ENCODE measurements at places on chromosomes 3 and 15.

- DNase-seq: no peak
Observed at GRCh38 chr3:12935023-12935860, 93.9 kb upstream of the RPL32 start.

GRCh38 chr3:112351036-112351435 lies 18.1 kb downstream of the CD200 start:
- DNase-seq: no peak

GRCh38 chr3:132034097-132034485 lies 723 bp downstream of the CPNE4 start:
- no peak for DNase-seq

DNA sequence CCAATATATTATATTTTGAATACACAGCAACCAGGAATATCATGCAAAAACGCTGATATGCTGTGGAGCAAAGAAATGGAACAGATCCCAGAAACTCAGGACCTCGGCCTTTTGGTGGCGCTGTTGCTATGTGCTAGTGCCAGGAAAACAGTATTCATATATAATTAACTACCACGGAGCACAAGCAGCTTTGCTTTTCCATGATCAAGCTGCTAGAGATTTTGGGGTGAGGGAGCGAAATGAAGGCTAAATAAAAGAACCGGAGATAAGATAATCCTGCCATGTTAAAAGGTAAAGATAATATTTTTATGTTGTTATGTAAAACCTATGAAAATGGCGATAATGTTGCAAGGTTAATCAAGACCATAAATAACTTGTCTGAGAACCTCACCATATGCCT lies 157.7 kb upstream of the FAM3D start:
- DNase-seq: peak; percentile 74

DNA sequence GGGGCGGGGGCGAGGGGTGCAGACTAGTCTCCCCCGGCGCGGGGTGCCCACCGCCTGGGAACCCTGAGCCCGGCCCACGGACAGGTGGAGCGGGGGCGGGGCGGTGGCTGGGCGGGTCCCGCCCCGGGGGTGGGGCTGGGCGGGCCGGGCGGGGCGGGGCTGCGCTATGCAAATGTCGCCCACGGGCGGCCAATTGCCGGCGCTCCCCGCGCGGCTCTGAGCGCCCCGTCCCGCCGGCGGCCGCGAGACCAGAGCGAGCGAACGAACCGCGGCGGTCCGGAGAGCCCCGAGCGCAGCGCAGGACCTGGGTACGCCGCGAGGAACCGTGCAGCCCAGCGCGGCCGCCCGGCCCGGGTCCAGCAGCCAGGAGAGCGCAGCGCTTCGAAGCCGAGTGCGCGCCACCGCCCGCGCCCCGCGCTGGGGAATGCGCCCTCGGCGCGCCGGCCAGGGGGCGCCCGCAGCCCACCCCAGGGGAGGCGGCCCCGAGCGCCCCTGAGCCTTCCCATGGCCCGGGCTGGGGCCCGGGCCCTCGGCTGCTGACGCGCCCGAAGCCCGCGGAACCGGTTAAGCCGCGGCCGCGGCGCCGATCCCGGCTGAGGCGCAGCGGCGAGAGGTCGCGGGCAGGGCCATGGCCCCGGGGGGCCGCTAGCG lies at the start of gene SEMA3F:
Gene SEMA3F, plus strand, starts transcription at position 485 of the 651 bp plus-strand sequence. CDS start 4,299 bp downstream, outside the sequence.
- DNase-seq: no peak

GRCh38 chr3:142601713-142602112 lies 5.5 kb downstream of the PLS1 start:
- DNase-seq: no peak

GRCh38 chr3:23835802-23836201 lies 30.0 kb downstream of the UBE2E1 start:
- no peak for DNase-seq

DNA sequence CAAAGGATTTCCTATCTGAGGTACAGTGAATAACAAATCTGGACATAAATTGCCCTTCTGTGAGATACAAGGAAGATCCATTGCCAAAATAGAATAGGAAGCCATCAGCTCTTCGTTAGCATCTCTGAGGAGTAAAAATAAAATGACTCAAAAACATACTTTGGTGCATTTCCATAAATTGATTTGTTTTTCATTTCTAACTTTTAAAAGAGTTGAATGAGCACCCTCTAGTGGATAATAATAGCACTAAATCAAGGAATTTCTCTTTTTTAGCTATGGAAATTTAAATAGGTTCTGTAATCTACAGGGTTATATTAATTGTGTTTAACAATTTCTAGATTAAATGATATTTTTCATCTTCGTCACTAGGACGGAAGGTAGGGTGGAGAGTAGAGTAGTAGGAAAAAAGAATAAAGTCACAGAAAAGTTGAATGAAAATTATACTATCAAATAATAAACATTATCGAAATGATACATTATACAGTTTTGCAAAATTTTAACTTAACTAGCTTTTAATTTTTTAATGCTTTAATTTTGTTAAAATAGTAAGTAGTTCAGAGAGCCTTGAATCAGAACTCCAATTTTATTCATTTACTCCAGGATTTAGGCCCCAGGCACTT lies 6.4 kb downstream of the NSUN3 start:
- DNase-seq: no peak

GRCh38 chr3:58784888-58785287 lies 118.3 kb upstream of the FAM3D start:
- no peak for DNase-seq

GRCh38 chr15:101213147-101213546 lies 38.7 kb downstream of the CHSY1 start:
- no peak for DNase-seq

- no peak for DNase-seq
Observed at GRCh38 chr3:56342475-56342874, 125.8 kb downstream of the ERC2 start.

GRCh38 chr15:38991701-38992100 lies 427.1 kb upstream of the RASGRP1 start:
- no peak for DNase-seq

GRCh38 chr3:23668430-23668904 lies 137.3 kb upstream of the UBE2E1 start:
- DNase-seq: no peak

DNA sequence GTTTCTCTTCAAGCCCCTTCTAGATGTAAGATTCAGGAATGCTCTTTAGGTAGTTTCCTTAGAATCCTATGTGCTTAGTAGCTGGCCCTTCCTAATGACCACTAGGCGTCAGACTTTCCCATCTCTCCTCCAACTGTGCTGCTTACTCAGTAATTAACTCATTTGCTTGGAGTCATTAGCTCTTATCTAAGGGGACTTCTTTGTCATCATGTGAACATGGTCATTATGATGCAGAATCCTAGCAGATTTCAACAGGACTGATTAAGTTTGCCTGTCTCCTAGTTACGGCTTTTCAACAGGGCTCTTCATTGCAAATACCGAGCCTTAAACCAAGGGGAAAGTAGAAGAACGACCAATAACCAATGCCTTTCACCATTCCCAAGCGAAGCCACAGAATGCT lies 46.4 kb downstream of the GJD2 start:
- DNase-seq: no peak

GRCh38 chr3:165463531-165463930 lies 267.3 kb upstream of the SLITRK3 start:
- DNase-seq: no peak

DNA sequence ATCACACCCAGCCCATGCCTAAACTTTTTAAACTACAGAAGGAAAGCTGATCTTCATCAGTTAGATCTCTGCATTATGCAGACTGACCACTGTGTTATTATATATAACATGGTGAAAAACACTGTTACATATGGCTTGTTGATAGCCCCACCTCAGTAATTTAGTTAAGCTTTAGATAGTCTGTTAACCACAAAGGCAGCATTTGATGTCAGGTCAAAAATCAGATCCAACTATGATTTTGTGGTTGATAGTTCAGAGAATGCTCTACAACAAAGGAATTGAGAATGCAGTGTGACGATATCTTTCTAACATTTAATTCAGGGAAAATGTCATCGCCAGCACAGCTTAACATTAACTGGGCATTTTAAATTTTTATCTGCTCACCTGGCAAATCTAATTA lies 37.7 kb upstream of the LMOD3 start:
- DNase-seq: no peak

- no peak for DNase-seq
Observed at GRCh38 chr15:25875566-25875965, 12.4 kb upstream of the ATP10A start.

DNA sequence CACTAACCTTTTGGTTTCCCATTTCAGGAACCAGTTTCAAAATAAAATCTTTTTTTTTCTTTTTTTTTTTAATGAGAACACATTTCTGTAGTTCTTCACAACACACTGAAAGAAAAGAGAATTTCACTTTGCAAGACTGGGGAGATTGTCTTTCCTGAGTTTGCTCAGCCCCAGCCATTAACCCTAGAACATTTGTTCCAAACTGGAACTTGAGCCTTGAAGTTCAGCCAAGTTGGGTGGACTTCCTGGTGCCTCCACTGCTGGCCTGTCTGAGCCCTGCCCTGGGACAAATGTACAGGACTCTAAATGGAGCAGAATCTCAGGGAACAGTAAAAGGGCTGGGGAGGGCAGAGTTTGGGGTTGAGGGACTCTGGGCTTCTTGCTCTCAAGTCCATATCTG lies 196.4 kb upstream of the LPP start:
- no peak for DNase-seq

GRCh38 chr15:63284335-63284734 lies 6.9 kb downstream of the APH1B start:
- no peak for DNase-seq

DNA sequence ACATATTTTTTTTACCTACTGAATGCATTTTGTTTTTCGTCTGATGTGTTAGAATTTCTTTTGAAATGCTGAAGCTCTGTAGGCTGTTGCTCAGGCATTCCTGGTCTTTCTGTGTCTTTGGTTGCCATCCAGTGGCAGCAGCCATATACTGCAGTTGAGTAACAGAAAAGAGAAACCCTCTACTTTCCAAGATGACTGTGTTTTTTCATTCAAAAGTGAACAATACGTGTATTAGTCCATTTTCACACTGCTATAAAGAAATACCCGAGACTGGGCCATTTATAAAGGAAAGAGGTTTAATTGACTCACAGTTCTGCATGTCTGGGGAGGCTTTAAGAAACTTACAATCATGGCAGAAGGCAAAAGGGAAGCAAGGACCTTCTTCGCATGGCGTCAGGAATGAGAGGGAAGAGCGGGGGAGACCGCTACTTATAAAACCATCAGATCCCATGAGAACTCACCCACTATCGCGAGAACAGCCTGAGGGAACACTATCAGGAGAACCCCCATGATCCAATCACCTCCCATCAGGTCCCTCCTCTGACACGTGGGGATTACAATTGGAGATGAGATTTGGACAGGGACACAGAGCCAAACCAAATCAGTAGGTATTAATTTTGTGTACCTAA lies 4.7 kb upstream of the GOLGA8B start:
- peak; percentile 59 for DNase-seq

- DNase-seq: no peak
Observed at GRCh38 chr3:127804141-127804540, 18.2 kb downstream of the MGLL start.

- no peak for DNase-seq
Observed at GRCh38 chr3:50095352-50095998, 6.8 kb downstream of the RBM5 start.

- no peak for DNase-seq
Observed at GRCh38 chr15:60417112-60417511, 19.3 kb upstream of the ANXA2 start.

GRCh38 chr15:98876451-98877369 lies 130.9 kb downstream of the PGPEP1L start:
- DNase-seq: no peak

DNA sequence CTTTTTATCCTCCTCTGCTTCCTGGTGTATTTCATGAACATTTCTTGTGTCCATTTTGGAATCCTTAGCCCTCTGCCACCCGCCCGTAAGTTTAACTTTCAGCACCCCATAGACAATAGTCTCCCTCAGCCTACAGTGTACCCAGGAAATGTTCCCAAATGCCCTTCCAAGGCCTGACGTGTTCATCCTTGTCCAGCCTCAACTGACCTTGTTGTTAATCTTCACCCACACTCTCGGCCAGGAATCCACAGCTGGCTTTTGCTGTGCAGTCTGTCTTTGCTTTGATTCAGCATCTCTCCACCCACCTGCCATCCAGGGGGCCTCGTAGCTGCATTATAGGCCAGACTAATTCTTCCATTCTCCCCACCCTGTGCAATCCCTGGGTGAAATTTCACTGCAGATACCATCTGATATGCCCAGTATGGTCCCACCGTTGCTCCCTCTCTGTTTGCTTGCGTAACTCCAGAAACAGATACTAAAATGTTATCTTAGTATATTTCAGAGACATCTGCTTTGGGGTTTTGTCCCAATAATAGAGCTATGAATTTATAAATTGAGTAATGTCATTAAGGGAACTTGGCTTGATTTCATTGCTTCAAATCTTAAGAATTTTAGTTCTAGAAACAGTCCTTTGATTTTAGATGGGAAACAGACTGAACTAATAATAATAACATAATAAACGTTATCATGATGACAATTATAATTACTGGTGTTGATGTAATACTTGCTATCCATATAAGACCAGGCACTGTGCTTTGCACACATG lies 16.6 kb downstream of the GUCA1C start:
- DNase-seq: no peak

DNA sequence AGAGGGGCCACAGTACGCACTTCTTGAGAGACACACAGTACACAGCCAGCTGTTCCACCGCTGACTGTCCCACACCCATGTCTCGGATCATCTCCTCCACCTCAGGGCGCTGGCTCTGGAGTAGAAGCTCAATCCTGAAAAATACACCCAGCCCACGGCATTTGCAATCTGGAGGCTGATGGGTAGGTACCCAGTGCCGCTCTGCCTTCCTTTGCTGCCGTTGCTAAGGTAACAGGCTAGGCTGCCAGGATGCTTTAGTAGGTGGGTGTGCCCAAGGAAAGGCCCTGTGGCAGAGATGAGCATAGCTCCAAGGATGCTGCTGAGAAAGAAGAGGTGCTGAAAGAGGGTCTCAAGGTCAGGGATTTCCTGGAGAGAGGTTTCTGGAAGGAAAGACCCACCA lies 14.6 kb downstream of the TRAIP start:
- DNase-seq: peak; percentile 86

- DNase-seq: peak; percentile 15
Observed at GRCh38 chr3:144237351-144237750, 265.7 kb downstream of the DIPK2A start.

DNA sequence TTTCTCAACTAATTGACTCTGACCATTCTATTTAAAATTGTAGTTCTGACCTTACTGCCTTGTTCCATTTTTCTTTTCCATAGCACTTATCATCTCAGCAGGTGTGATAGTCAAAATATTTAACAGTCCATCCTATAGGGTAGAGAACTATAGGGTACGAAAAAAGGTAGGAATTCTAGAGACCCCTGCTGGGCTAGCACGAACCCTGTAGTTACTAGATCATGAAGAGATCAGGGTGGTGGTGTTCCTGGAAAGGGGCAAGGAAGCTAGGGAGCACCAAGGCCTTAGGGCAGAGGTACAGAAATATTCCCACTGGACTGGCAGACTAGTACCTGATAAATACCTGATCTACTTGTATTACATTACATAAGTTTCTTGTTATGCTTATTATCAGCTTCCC lies 31.9 kb upstream of the XIRP1 start:
- no peak for DNase-seq

DNA sequence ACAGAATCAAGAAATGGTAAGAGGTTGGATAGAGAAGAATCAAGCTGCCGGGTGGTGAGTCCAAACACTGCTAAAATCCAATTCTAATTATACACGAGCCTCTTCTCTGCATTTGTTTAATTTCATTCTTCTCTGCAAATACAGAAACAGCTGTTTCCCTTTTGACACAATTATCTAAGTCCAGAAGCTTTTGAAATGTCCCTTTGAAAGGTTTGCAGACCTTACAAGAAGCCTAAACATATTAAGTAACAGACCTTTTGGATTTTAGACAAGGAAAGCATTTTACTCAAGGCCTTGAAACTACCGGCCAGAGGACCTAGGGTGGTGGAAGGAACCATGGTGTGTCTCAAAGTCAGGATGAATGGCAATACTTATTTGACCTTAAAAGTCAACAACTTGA lies 403.8 kb upstream of the ADAMTS9 start:
- no peak for DNase-seq

- peak; percentile 74 for DNase-seq
Observed at GRCh38 chr3:123660900-123661299, 76.0 kb upstream of the HACD2 start.
